ENCODE measurements at places on chromosomes 4 and X.

DNA sequence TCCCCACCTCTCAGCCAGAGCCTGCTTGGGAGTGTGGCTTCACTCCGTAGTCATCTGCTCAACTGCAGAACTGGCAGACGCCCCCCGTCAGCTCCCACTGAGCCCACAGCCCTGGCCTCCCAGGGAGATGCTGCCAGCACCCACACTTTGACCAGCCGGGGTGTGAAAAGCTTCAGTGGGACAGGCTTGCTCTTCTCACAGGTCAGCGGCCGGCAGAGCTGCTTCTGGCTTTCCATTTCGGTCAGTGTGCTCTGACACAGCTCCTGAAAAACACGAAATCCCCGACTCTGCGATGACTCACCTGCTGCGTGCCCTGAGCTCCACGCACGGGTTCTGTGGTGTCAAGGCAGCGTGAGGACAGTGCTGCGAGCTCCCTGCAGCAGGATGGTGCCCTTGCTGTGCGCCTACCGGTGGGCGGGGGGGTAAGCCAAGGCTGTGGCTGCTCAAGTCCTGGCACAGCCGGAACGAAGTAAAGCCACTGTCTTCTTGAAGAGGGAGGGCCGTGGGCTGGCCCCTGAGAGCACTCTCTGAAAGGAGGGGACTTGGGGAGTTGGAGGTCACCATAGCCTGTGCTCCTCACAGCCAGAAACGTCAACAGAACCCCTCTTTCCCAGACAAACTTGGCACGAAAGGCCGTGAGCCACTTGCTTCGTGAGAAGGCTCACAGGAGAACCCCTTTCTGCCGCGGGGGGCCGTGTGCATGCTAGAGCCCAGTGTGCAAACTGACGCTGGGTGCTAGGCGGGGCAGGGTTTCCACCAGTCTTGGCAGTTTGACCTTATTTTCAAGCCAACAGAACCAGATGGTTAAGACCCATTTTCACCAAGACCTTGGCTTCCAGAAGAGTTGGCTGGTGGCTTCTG lies 23.6 kb downstream of the NOP14 start:
- DNase-seq, result no peak

DNA sequence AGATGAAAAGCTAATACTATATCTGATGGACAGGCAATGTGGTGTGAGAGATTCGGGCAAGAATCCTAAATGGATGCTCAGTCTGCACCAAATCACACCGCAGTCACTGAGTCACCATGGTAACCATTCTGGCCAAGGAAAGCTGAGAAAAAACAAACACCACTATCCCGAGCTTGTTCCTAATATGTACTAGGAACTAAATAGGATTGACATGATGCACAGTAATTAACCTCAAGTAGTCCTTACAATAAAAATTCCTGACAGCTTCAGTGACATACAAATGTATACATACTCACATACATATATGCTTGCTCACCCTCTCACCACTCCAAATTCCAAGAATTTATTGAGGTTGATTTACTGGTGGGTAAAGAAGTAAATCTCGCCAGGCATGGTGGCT lies 1.1 kb upstream of the RAB40A start:
- no peak for DNase-seq

- DNase-seq, result no peak
These were observed 213.2 kb upstream of the UGT8 start for GRCh38 chr4:114385195-114385985.

GRCh38 chr4:185204238-185204910 lies 574 bp upstream of the CFAP97 start:
- peak; percentile 12 for DNase-seq

DNA sequence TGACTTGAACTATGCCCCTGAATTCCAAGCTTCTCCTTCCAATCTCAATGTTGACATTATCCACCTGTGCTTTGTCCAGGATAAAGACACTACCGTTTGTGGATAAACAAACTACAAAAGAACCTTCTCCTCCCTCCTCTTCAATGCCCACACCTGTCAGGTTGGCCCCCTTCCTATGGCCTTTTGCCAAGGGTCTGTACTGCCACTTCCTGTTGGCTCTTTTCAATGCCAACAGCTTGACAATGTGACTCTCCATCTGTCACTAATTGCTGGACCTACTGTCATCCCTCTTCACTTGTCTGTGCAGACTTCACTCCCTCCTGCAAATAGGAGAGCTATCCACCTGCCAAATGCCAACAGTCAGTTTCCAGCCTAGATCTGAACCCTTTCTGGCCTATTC lies 35.8 kb upstream of the MID1 start:
- no peak for DNase-seq

- DNase-seq, result peak; percentile 33
These were observed 226.7 kb upstream of the PRKX start for GRCh38 chrX:3940000-3940610.

DNA sequence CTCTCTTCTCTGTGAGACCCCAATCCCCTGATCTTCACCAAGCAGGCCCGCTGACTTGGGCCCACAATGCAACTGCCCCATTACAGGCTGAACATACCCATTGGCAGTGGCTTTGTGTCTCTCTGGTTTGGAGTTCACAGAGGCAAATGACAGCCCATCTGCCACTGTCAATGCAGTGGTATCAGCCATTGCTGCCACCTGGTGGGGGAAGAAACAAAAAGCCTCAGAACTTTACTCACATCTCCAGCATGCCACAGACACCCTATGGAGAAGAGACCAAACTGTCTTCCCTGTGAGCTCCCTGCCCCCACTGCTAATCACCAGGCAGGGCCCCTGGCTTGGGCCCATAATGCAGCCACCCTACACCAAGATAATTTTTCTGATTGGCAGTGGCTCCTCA lies 729.3 kb upstream of the ACTRT1 start:
- DNase-seq, result peak; percentile 23

GRCh38 chr4:929096-929765 lies 2.9 kb downstream of the GAK start:
- no peak for DNase-seq

GRCh38 chr4:142264961-142265360 lies 581.1 kb downstream of the INPP4B start:
- DNase-seq, result no peak

DNA sequence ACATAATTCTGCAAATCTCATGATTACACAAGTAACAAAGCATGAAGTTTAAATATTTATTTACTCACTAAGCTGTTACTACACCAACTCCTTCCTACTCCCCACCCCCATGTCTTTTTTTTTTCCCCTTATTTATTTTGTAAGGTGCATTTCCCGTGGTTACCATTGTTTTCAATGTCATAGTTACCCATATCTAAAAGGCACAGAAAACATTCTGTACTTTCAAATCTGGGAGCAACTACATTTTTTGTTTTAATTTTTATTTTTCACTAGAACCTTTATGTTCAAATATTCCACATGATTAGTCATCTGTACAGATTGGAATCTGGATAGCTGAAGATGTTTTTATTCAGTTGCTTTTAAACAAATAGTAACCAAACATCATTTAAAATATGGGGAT lies 62.8 kb downstream of the PPP3CA start:
- DNase-seq, result peak; percentile 47

- no peak for DNase-seq
These were observed 169.9 kb downstream of the CPE start for GRCh38 chr4:165548702-165549101.

DNA sequence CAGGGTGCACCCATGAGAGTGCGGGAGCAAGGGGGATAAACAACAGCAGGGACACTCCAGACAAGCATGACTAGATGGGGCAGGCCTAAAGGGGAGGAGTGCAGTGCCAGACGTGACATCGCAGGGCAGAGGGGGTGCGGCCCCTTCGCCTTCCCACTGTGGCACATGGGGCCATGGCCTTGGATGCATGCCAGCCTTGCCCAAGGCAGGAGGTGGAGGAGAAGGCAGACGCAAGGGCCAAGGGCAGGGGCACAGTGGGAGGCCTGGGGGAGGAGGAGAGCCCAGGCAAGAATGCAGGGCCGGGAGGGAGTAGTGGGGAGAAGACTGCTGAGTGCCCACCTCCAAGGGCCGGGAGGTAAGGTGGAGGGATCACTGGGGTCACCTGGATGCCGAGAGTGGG lies 21.6 kb downstream of the PNMA6E start:
- DNase-seq, result no peak

DNA sequence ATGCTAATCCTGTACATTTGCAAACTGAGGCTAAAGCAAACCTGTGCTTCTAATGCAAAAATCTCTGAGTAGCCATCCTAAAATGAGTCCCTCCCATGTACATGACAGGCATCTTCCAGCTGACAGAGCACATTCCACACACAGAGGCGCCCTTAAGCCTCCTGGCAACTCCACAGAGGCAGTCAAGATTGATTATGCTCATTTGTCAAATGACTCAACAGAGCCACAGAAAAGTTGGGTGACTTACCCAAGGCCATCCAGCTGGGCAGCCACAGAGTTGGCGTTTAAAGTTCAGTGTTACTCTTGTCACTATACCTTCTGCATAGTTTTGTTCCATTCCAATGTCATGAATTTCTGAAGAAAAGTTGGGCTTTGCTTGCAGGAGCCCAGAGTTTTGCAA lies 394.6 kb upstream of the FGF13 start:
- no peak for DNase-seq

All from hematopoietic multipotent progenitor cell (in vitro differentiated cells).